ENCODE measurements at places on chromosomes 3 and 15. TPM values are rescaled to one million over a fixed set of nuclear protein-coding genes. Genes with fewer than 3 reads are reported as not detected.

Gene HESX1
- total RNA-seq = 0.17 TPM

Gene TEX55
- not detected for total RNA-seq

Gene LIPC
- 0.63 TPM for total RNA-seq

Gene TMEM207
- total RNA-seq = not detected

Gene PEAK1
- total RNA-seq = 92.5 TPM

Gene LYZL4
- not detected for total RNA-seq

Gene ROBO2
- total RNA-seq = 0.43 TPM

Gene DUOX1
- total RNA-seq = not detected

Gene ECE2
- 0.17 TPM for total RNA-seq

Gene FOXL2NB
- 0.03 TPM for total RNA-seq

Gene FGD5
- total RNA-seq = 0.20 TPM

Gene SCG3
- not detected for total RNA-seq

Gene GPR149
- total RNA-seq = not detected

Gene CD86
- total RNA-seq = not detected

Gene ANKRD34C
- total RNA-seq = not detected

Gene LRRIQ4
- 0.07 TPM for total RNA-seq

Gene TERC
- 23.9 TPM for total RNA-seq

Gene DPPA2
- not detected for total RNA-seq

Gene CYP11A1
- 0.26 TPM for total RNA-seq

Gene CLEC3B
- 29.6 TPM for total RNA-seq

Gene ZBTB20
- total RNA-seq = 23.3 TPM

Gene MEX3B
- 11.9 TPM for total RNA-seq

Gene GNAT1
- not detected for total RNA-seq

Gene RASL12
- total RNA-seq = 0.39 TPM

Gene MCTP2
- 8.9 TPM for total RNA-seq

Gene CDHR4
- 0.07 TPM for total RNA-seq

Measured in smooth muscle cell of the pulmonary artery (primary cell).